ENCODE measurements at places on chromosomes 1 and 21.

DNA sequence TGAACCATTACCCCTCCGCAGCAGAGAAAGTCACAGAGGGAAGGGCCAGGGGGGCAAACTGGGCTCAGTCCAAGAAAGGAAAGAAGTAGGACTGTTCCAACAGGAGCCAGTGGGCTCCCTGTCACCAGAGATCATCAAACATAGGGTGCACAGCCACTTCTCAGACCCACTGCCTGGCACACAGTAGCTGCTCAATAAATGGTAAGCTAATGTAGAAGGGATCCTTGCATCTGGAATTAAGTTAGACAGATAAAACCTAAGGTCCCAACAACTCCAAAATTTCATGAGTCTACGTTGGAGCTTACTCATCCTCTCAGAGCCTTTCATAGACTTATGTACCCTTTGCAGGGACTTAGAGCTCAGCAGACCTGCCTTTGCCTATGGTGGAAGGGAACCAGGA is 3.5 kb downstream of the BLACAT1 start:
- no peak for DNase-seq

DNA sequence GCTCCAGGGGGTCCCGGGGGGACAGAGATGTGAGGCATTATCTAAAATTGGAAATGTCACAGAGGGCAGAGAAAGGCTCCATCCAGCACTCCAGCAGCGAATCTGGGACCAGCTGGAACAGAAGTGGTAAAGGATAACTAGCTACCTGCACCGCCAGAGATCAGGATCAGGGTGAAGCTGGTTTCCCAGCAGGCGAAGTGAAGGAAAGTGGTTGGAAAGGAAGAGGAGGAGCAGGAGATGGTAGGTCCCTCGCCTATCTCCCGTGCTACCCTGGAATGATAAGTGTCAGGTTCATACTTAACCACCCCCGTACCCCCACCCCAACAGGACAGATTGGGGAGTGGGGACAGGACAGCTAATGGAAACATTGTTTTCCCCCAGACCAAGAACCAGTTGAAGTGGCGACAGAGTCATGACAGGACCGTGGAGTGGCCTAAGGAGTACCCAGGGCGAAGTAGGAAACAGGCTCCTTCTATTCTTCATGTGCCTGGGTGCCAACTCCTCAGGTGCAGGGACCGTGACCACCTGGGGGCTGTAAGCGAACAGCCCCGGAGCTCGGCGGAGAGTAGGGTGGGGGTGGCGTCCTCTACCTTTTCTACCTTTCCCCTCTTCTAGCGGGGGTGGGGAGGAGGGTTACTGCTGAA is 717 bp downstream of the B4GALT3 start:
- DNase-seq, result no peak

DNA sequence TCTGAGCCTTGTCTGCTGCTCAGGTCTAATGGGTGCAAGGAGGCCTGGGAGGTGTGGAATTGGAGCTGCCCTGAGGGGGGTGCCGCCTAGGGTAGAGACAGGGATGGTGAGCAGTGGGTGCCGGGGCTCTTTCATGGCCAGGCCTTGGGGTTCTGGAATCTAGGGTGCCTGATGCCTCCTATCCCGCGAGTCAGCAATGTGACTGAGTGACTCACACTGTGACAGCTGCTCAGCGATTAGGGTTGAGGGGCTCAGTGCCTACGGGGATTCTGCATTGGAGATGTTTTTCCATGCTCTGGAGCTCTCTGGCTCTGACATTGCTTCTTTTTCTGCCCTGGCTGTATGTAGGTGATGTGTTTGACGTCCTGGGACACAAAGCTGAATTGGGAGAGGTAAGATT is 16.8 kb downstream of the ATP8B2 start:
- DNase-seq, result no peak

- DNase-seq, result no peak
Measured at GRCh38 chr1:59443310-59443709, 146.4 kb downstream of the FGGY start.

DNA sequence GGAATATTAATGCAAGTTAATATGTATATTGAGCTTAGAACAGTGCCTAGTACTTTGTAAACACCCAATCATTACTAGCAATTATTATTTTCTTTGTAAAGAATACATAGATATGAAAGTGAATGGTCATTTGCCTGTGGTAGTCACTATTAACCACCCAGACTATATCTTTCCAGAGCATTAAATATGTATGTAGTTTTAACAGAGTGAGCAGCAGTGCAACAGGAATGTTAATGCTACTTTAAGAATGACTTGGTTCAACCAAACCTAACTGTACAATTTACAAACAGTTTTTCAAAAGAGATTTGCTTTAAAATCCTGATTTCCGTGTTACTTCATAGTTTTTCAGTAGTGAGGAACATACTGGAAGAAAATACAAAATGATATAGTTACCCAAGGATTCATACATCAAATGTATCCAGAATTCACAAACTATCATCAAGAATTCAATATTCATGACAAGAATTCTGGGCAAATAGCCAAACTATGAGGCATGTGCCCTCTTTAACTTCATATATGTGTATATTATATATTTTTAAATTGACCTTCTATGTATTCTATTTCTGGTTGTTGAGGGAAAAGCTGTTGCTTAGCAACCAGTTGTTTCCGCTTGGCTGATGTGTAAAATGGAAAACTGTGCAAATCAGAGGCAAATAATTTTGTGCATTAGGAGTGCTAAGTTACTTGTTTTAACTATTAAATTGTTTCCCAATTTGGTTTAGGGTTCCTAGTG is 34.9 kb upstream of the IVNS1ABP start:
- no peak for DNase-seq
